ENCODE measurements at places on chromosomes 12 and 14. TPM values are rescaled to one million over a fixed set of nuclear protein-coding genes. Genes with fewer than 3 reads are reported as not detected.

KCNC2 gene
- total RNA-seq = not detected

SDSL gene
- 3.5 TPM for total RNA-seq

TAS2R10 gene
- total RNA-seq = 0.44 TPM

PLEKHG7 gene
- total RNA-seq = not detected

LBHD2 gene
- not detected for total RNA-seq

CPNE6 gene
- under 0.01 TPM for total RNA-seq

TMEM229B gene
- 0.43 TPM for total RNA-seq

DLST gene
- total RNA-seq = 99.2 TPM

TAS2R42 gene
- not detected for total RNA-seq

RDH11 gene
- 147 TPM for total RNA-seq

A2M gene
- total RNA-seq = 10.2 TPM

STYK1 gene
- total RNA-seq = not detected

Data from placental pericyte (primary cell).